ENCODE measurements at places on chromosomes 5 and 9. TPM values are rescaled to one million over a fixed set of nuclear protein-coding genes. Genes with fewer than 3 reads are reported as not detected.

The MCTP1 gene
- 7.2 TPM for polyA plus RNA-seq

The TCERG1 gene
- 65.9 TPM for polyA plus RNA-seq

The FAM81B gene
- polyA plus RNA-seq, result 3.8 TPM

The TAF11L10 gene
- polyA plus RNA-seq, result not detected

The MSANTD3 gene
- 14.3 TPM for polyA plus RNA-seq

The LRRC19 gene
- polyA plus RNA-seq, result 0.11 TPM

The AQP3 gene
- polyA plus RNA-seq, result 5.3 TPM

The FABP6 gene
- 0.24 TPM for polyA plus RNA-seq

The OR1J1 gene
- not detected for polyA plus RNA-seq

The FOXD4L6 gene
- polyA plus RNA-seq, result not detected

The CCNJL gene
- 4.8 TPM for polyA plus RNA-seq
